ENCODE measurements at places on chromosomes 11 and 22. TPM values are rescaled to one million over a fixed set of nuclear protein-coding genes. Genes with fewer than 3 reads are reported as not detected.

PANX2 gene
- 0.75 TPM for total RNA-seq

MMP8 gene
- total RNA-seq = not detected

ARHGAP42 gene
- total RNA-seq = 2.0 TPM

SLC7A4 gene
- not detected for total RNA-seq

RHOD gene
- 3.8 TPM for total RNA-seq

ELMOD1 gene
- total RNA-seq = 2.6 TPM

FAM227A gene
- 2.1 TPM for total RNA-seq

ST14 gene
- total RNA-seq = not detected

NRGN gene
- 1.3 TPM for total RNA-seq

POGLUT3 gene
- total RNA-seq = 14.5 TPM

VSIG10L2 gene
- not detected for total RNA-seq

P4HA3 gene
- total RNA-seq = 17.9 TPM
